ENCODE measurements at places on chromosomes 11 and 22.

- no peak for DNase-seq
These were observed 56.2 kb downstream of the RASSF10 start for GRCh38 chr11:13065200-13065787.

GRCh38 chr11:37504921-37505320 lies 906.9 kb upstream of the RAG2 start:
- DNase-seq: no peak

GRCh38 chr11:117657794-117658193 lies 139.2 kb downstream of the DSCAML1 start:
- DNase-seq: no peak

DNA sequence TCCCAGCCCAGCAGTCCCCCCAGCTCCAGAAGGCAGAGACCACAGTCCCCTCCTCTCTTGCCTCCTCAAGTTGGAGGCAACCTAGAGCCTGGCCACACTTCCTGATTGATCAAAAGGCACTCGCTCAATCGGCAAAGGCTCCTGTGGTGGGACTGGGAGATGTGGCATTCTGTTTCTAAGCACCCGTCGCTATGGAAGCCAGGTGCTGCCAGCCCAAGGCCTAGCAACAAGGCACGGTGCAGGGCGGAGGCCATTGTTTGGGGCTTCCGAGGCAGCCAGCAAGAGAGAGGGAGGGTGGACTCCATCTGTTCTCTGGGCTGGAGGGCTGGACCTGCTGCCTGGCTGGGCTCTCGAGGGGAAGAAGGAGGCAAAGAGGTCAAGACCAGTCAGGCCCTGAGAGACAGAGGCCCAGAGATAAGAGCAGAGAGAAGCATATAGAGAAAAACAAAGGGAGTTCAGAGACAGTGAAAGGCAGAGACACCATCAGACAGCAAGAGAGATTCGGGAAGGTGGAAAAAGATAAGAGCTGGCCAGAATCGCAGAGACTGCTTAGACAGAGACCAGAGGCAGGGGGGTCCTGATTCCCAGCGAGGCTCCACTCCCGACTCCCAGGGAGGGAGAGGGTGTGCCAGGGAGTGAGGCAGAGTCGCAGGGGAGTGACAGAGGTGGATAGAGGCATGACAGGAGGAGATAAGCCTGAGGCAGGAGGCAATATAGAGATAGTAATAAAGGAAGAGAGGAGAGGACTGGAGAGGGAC lies 21.2 kb downstream of the PDE2A start:
- no peak for DNase-seq

- DNase-seq: peak; percentile 30
These were observed 16.5 kb upstream of the WT1 start for GRCh38 chr11:32451808-32452207.

DNA sequence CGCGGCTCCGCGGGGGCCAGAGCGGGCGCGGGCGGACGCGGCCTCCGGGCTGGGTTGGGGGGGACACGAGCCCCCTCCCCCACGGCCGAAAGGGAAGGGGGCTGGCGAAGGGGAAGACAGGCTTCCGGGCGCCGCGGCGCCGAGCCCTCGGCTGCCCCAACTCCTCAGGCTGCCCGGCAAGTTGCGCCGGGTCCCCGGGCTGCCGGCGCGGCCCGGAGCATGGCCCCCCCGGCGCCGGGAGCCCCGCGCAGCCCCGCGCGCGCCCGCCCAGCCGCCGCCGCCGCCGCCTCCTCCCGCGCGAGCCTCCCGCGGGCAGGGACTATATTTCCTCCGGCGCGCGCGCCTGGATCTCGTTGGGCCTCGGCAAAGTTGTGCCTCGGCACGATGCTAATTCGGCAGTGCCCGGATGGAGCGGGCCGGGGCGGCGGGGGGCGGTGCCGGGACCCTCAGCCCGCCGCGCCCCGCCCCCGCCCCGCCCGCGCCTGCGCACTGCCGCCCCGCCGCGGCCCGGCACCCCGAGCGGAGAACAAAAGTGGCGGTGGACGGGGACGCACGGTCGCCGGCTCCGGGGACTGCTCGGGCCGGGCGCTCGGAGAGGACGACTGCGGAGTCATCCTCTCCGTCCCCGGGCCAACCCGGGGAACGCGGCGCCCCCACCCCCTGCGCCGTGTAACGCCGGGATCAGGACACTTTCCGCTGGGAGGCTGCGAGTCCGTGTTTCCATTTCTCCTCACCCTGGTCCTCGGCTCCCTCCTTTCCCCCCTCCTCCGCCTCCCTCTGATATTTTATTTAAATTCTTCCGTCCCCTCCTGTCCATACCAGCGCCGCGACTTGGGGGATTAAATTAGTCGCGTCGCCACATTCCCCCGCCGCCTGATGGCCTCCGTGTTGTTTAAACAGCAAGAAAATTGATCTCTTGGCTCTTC lies at the start of gene PHF21B:
Gene PHF21B, minus strand, starts transcription at position 400 of the 926 bp plus-strand sequence. CDS start 456 bp downstream, outside the sequence.
- DNase-seq: peak; percentile 77

DNA sequence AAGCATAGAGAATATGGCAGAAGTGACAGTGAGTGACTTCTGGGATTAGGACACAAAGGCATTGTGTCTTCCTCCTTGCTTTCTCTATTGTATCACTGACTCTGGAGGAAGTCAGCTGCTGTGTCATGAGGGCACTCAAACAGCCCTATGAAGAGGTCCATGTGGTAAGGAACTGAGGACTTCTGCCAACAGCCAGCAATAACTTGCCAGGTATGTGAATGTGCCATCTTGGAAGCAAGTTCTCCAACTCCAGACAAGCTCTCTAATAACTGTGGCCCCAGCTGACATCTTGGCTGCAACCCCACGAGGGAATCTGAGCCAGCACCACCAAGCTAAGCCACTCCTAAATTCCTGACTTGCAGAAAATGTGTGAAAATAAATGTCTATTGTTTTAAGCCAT lies 83.6 kb upstream of the ZBED5 start:
- DNase-seq: no peak

- peak; percentile 20 for DNase-seq
These were observed 81.8 kb upstream of the KCNQ1OT1 start for GRCh38 chr11:2781408-2782274.

DNA sequence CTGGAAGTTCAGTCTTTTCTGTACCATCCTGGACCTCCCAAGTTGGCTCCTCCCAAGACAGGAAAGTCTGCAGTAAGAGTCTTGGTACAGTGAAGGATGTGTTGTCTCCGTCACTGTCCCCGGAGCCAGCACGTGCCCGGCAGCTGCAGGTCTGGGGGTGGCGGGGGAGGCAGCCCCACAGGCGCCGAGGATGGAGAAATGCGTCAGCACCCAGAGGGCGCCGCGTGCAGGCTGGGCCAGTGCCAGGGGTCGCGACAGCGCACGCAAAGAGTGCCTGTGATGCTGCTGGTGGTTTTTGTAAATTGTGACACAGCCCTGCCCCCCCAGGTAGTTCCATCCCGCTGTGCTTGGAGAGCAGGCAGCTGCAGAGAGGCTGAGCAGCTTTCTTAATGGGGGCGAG lies 1200.5 kb downstream of the BRD1 start:
- no peak for DNase-seq

Measured in right hindlimb (tissue), 1 donor.